ENCODE measurements at places on chromosomes 7 and 10.

GRCh38 chr10:17138460-17139042 is 8.9 kb upstream of the CUBN start:
- no peak for DNase-seq

DNA sequence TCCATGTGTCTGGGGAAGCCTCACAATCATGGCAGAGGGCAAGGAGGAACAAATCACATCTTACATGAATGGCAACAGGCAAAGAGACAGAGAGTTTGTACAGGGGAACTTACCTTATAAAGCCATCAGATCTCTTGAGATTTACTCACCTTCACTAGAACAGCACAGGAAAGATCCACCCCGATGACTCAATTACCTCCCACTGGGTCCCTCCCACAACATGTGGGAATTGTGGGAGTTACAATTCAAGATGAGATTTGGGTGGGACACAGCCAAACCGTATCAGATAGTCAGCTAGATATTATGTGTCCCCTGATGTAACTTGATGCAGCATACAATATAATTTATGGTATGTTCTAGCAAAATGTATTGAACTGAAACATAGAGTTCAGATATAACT is 14.1 kb upstream of the CEP41 start:
- DNase-seq, result no peak

DNA sequence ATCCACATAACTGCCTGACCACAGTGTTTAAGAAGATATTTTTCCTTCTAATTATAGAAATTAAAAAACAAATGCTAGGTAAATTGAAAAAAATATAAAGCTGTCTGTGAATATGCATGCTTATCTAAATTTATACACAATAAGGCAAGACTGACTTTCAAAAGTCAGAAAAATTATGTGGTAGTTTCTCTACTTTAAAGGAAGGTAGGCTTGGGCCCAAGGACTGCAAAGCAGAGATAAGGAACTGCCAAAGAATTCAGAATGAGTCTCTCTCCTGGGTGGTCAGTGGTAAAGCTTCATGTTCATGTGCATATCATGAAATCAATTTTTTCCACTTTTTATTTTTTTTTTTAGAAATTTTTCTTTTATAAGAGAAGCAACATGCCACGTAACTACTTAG is 998.6 kb downstream of the REEP3 start:
- no peak for DNase-seq

DNA sequence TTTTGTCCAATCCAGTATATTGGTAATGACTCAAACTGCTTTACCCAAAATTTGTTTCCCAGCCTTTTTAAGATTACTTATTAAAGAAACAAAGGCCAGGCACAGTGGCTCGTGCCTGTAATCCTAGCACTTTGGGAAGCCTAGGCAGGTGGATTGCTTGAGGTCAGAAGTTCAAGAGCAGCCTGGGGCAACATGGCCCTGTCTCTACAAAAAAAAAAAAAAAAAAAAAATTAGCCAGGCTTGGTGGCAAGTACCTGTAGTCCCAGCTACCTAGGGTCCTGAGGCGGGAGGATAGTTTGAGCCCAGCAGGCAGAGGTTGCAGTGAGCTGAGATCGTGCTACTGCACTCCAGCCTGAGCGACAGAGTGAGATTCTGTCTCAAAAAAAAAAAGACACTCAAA is 7.0 kb upstream of the ARHGAP12 start:
- DNase-seq, result no peak

- DNase-seq, result no peak
Measured at GRCh38 chr7:157529768-157530560, 193.2 kb downstream of the DNAJB6 start.

DNA sequence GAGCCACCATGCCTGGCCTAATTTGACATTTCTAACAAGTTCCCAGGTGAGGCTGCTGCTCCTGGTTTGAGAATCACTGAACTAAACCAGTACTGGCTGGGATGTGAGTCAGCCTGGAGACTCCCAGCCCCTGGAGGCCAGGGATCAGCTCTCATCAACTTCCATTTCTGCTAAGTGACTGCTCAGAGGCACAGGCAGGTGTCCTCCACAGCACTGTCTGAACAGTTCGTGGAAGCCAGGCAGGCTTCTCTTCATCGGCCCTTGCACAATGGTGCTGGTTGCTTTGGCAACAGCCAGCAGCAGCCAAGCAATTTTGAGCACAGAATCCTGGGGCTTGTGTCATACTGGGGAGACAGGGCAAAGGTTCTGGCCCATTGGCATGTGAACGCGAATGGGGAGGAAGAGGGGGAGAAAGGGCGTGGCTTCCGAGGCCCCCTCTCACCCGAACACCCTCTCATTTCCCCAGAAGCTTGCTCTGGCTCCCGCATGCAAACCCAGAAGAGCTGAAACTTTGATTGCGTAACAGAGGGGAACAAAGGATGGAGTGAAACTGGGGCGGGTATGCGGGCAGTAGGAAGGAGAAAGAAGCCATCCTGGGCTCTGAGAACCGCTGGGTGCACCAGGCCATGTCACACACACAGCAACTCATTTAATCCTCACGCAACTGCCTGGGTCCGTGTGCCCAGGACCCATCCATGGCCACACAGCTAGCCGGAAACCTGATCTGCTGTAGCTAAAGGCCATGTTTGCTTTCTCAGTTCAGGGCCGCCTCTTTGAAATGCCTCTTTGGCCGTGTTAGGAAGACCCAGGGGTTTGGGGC is 9.0 kb upstream of the POR start:
- peak; percentile 48 for DNase-seq

DNA sequence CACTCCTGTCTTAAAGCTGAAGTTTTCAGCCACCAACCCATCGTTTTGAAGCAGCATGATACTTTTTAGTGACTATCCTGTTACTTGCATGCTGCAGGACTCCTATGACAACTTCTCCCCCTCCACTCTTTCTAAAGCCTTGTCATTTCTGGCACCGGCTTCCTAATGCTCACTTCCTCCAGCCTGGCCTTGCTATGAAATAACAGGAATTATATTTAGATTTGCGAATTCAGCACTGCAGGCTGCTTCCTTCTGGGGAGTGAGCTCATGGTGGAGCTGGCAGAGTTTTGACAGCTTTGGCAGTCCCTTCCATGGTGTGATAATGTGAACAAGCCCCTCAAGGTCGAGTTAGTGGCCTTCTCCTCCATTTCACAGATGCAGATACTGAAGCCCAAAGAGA is 13.4 kb downstream of the BLNK start:
- DNase-seq, result no peak

- no peak for DNase-seq
Measured at GRCh38 chr7:90178166-90178565, 23.9 kb downstream of the STEAP1 start.

DNA sequence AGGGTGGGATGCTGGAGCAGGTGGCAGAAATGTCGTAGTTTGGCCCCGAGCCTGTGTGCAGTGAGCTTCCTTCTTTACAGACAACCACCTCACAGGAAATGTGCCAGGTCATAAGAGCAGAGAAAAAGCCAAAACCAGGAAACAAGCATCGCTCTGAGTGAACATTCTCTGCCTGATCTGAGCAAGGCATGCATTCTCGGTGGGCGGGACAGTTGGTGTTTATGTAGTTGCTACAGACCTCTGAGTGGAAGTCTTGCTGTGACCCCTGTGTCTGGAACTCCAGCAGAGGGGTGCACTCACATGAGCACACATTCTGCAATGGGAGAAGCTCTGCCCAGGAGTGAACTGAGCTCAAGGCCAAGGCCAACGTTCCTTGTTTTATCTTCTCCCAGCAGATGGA is 230.1 kb downstream of the TCERG1L start:
- DNase-seq, result no peak

DNA sequence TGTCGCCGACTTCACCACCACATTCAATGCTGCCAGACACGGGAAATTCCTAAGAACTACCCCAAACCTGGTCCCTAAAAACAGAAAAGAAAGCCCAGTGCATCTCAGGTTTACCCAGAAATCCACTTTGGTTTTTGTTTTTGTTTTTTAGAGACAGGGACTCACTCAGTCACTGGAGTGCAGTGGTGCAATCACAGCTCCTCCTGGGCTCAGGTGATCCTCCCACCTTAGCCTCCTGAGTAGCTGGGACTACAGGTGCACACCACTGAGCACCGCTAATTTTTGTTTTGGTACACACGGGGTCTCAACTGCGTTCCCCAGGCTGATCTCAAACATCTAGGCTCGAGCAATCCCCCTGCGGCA is 22.8 kb downstream of the MAD1L1 start:
- no peak for DNase-seq

GRCh38 chr10:87928996-87929395 is 65.6 kb downstream of the PTEN start:
- no peak for DNase-seq

- no peak for DNase-seq
Measured at GRCh38 chr7:27133409-27134231, 3.1 kb upstream of the HOXA4 start.

DNA sequence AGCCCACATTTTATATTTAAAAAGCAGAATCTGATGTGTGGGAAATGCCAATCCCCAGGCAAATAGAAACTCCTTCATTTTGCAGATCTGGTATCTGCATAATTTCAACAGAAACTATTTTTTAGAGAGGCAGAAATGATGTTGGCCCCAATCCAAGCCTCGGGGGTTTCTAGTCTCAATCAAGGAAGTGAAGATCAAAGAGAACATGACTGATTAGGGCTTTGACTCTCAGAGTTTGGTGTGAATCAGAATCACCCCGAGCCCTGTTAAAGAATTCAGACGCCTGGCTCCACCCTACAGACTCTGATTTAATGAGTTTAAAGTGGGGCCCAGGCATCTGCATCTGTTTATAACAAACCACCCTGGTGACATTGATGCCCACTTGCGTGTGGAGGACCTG is 36.7 kb upstream of the UBE2H start:
- DNase-seq, result no peak

DNA sequence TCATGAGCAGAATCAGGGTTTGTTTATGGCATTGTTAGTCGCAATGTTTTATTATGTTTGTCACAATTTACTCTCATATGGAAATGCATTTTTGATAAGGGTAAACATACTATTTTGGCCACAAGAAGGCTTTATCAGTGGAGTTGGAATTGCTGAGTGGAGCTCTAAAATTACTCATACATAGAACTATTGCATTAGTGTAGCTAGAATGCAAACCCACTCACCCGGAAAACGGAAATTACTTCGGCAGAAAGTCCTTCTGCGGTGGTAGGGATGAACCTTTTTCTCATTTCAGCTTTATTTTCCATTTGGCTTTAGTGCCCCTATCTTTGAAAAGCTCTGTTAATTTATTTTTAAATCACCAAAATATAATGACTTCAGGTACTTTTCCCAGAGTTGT is 42.8 kb upstream of the NPY start:
- DNase-seq, result no peak

GRCh38 chr7:51035716-51036115 is 253.0 kb upstream of the GRB10 start:
- no peak for DNase-seq

- no peak for DNase-seq
Measured at GRCh38 chr7:1844336-1844950, 174.4 kb downstream of the ELFN1 start.

- no peak for DNase-seq
Measured at GRCh38 chr10:63833411-63834060, 312.3 kb downstream of the REEP3 start.

- no peak for DNase-seq
Measured at GRCh38 chr7:66250711-66251110, 45.6 kb downstream of the TPST1 start.

DNA sequence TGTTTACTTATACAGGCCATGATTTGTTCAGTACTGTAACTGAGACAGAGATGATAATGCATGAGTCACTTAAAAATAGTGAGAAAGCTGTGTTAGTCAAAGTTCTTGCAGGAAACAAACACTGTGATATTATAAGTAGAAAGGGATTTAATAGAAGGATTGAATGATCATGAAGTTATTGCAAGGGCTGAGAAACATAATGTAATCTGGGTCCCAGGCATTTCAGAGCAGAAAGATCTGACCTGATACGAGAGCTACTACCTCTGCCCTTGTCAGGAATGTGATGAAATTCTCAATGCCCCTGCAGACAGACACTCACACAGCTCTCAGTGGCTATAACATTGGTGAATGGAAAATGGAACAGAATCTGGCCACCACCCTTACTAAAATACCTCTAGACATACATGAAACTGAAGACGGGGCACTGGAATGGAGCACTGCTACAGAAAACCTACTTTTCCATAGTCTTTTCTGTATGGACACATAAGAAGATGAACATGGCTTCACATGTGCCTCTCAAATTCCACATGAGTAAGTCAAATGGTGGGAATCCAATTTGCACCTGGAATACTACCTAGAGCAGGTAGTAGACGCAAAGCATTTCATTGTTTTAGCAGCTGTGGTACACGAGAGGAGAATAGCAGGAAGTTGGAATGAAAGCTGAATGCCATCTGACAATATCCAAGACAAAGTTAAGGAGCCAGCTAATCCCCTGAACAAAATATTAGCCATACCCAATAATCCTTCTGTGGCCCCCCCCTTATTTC is 19.1 kb upstream of the VWDE start:
- no peak for DNase-seq

GRCh38 chr7:105454921-105455320 is 66.2 kb upstream of the SRPK2 start:
- no peak for DNase-seq

DNA sequence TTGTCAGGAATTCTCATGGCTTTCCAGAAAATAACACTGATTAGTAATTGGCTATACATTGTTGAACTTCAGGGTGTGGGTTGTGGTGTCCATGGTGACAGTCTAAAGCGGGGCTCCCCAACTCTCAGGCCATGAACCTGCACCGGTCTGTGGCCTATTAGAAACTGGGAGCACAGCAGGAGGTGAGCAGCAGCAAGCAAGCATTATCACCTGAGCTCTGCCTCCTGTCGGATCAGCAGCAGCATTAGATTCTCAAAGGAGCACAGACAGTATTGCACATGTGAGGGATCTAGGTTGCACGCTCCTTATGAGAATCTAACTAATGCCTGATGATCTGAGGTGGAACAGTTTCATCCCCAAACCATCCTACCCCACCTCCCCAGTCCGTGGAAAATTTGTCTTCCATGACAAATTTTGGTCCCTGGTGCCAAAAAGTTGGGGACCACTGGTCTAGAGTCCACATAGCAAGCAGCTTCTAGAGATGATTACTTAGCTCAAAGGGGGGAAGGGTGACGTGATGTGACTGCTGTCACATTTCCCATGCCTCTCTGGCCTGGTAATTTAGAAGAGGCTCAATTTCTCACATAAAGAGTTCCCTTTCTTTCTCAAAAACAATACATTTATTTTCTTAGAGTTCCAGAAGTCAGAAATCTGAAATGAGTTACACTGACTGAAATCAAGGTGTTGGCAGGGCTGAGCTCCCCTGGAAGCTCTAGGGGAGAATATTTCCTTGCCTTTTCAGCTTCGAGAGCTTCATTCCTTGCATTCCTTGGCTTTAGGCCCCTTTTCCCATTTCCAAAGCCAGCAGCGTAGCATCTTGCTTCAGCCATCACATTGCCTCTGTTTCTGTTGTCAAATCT is 17.6 kb upstream of the FAM221A start:
- DNase-seq, result no peak
